ENCODE measurements at places on chromosomes 6 and 20.

DNA sequence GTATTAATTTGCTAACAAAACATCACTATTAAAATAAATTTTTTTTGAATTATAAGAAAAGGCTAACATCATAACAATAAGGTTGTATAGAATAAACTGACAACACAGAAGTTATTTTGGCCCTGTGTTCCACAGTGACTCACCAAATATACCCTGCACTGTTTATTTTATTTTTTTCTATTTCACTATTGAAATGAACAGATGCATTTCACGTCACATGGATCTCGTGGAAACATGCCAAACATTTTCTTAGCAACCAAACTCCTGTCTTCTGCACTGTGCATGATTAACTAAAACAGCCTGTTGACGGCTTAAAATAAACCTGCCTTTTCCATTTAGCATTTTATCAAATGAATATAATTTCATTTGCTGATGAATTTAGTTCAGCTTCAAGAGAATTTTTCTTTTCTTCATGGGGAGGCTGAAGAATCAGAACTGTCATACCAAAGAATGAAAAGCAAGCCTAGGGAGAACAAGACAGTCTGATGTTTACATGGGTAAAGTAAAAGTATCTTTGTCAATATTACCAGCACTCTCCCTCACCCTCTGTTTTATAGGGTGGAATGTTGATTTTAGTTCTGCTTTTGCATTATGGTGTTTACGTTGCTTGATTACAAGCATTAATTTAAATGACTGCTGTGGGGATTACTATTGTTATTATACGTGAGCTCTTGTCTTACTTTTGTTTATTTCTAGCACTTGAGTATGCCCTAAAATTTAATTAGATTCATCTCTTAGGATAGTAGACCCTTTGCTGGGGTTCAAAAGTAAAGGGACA lies 115.3 kb downstream of the LCA5 start:
- DNase-seq = no peak

DNA sequence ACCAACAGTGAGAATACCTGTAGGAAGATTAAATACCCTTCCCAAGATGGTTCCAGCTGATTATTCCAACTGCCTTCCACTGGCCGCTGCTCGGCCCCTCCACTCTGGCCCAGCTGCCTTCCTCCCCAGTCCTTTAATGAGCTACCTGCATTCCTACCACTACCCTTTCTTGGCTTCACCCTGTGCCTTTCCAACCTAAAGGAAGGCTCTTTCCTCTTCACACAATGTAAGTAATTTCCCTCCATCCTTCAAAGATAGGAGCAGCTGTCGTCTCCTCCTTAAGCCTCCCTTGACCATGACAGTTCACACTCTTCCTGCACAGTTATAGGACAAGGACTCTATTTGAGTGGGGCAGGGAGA lies 16.2 kb upstream of the SNX9 start:
- DNase-seq = no peak

GRCh38 chr6:8041913-8042583 lies 22.1 kb downstream of the BLOC1S5 start:
- no peak for DNase-seq

DNA sequence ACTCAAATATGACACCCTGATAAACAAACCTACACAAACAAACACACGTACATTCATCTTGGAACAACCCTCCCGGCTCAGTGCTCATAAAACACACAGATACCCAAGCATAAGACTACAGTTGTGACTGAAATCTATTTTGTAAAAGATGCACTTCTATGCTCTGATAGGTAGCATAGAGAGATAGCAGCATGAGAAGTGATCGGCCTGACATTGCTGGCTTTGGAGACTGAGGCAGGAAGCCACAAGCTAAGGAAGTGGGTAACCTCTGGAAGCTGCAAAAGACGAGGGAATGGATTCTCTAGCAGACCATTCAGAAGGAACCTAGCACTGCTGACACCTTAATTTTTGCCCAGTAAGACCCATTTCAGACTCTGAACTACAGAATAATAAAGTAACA lies 1.6 kb upstream of the RNF39 start:
- no peak for DNase-seq

DNA sequence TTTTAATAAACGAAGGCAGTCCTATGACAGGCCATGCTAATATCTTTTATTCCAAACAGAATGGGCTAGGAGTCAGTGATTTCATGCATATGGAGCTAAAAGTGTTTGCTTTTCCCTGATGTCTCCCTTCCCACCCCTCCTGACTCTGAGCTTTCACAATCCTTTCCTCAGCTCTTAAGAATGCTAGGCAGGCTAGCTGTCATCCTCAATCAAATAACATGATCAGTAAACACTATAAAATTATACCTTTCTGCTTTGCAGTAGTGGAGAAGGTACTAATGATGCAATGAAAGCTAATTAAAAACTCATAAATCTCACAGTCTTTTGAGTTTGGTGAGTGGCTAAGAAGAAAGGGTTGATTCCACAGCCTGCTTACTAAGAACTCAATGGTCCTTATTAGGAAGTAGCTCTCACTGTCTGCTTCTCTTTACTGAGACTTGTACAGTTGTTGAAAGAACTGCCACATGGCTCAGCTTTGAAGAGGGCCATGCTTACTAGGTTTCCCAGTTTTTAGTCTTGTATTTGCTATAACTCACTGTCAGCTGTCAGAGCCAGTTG lies 250.9 kb upstream of the JAG1 start:
- no peak for DNase-seq

DNA sequence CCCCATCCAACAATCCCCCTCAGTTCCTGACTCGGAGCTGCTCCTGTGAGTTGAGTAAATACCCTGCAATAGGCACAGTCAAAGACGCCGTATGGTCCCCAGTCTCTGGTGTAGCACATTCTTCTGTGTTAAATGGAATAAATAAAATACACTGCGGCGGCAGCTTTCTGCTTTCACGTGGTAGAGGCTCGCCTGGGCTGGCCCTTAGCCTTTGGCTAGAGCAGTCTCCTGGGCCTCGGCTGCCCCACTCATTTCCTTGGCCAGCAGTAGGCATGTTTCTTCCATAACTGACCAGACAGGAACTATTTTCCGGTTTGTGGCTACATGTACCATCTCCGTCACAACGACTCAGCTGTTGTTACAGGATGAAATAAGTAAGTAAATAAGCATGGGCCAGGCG lies 20.7 kb downstream of the SERPINB6 start:
- no peak for DNase-seq

GRCh38 chr20:58751979-58752378 lies 59.4 kb downstream of the NPEPL1 start:
- DNase-seq = no peak

- DNase-seq = no peak
Observed at GRCh38 chr6:128516514-128516898, 3.9 kb downstream of the PTPRK start.

- DNase-seq = no peak
Observed at GRCh38 chr6:48048451-48049146, 62.4 kb downstream of the PTCHD4 start.

DNA sequence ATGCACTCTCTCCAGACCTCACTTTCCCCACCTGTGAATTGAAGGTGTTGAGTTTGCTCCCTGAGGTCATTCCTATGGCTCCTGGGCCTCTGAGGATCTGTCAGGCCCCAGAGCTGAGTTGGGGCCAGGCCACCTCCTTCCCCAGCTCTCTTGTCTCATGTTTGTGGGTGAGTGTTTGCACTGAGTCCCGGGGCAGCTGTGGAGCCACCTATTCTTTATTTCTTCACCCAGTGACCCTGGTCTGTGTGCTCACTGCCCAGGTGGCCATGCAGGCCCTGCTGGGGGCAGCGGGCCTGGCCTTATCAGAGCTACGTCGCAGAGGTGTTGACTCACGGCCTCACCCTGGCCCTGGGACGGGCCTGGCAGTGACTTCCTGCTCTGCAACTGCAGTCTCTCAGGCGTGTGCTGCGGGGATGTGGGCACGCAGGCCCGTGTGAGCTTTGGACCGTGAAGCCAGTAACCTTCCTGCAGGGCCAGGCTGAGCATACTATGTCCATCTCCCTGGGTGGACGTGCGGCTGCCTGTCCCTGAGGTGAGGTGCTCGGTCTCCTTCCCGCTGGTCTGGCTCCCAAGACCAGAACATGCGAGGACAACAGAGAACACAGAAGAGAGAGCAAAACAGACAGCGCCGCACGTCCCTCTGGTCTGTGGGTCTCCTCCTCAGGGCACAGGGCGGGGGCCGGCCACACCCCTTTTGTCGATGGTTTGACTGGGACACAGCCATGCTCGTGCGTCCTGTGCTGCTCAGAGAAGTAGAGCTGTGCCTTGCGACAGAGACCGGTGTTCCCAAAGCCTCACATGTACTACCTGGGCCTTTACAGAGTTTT lies 12.1 kb downstream of the TMEM181 start:
- DNase-seq = no peak

- DNase-seq = peak; percentile 92
Observed at GRCh38 chr6:37048851-37049757, 43.6 kb downstream of the FGD2 start.

- DNase-seq = no peak
Observed at GRCh38 chr6:37915463-37915862, 95.9 kb downstream of the ZFAND3 start.

DNA sequence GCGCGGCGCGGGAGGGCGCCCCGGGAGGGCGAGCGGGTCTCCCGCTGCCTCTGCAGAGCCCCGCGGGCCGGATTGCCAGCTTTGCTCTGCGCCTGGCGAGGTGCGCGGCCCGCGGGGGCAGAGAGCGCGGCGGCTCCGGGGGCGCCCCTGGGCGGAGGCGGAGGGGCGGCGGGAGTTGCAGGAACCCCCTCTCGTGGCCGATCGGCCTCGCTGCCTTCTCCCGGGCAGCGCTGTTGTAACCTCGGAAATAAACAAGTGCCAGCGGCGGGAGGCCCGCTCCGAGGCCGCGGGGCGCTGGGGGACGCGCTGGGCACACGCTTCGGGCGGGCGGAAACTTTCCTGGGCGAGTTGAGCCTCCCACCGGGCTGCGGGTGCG lies 1.2 kb downstream of the CDH4 start:
- no peak for DNase-seq

GRCh38 chr20:43988867-43989266 lies 74.2 kb downstream of the TOX2 start:
- no peak for DNase-seq

DNA sequence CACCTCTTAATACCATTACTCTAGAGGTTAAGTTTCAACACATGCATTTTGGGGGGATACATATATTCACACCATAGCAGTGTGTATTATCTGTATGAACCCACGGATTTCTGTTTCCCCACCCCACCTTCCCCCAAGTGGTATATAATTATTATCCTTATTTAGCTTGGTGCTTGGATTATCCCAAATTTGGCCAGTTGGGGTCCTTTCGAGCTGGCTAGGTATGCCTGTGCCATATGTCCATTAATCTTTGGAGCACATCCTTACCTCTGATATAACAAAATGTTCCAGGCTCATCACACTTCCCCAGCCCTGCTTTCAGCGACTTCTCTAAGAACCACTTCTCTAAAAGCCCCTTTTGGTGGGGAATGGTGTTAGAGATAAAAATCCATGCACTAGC lies 118.7 kb upstream of the MLIP start:
- no peak for DNase-seq

DNA sequence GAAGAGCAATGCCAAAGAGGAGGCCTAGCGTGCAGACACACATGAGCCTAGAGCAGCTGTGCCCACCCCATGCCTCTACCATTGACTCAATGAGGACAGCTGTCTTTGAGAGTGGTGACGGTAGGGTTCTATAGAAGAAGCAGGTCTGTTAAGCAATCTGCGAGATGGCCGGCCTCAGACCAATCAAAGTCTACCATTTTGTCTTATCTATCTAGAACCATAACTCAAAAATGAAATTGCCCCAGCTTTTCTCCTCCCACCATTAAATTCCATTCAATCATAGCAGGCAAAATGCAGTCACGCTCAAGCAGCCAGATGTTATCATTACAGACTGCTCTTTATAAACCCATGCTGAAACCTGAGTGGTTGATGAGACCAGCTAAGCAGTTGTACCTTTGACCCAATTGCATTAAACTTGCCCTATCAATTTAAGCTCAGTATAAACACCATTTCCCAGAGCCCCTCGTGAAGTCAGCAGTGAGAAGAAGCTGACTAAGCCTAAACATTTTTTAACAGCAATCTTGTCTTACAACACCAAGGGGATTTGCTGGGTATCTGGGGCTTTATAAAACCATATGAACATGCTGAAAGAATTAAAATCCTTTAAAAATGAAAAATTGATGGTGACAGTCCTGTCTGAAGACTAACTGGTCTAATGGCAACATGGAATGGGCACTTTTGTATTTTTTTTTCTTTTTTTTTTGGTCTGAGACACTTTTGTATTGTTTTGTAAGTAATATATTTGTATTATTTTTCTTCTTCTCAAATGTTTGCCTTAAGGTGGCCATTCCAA lies 57.5 kb downstream of the FOXC1 start:
- no peak for DNase-seq

GRCh38 chr6:125808060-125808459 lies 17.3 kb downstream of the NCOA7 start:
- DNase-seq = no peak

DNA sequence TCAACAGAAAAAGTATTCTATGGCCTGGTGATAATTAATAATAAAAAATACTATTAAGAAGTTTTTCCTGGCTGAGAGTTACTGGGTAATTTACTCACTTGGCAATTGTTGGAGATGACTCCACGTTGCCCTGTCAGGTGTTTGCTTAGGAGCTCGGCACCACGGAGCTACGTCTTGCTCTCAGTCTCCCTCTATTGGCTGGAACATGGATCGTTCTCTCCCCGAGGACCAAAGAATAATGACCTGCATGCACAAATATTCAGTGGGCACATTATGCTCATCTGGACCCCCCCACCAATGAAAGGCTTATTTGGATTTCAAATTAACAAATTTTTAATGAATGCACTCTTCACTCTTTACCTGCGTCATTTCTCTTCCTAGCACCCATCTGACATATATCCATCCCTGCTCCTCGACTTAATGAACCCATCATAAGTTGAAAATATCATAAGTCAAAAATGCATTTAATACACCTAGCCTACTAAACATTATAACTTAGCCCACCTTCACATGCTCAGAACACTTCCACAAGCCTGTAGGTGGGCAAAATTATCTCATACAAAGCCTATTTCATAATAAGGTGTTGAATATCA lies 71.0 kb upstream of the CD83 start:
- DNase-seq = peak; percentile 21

- no peak for DNase-seq
Observed at GRCh38 chr6:155380666-155381332, 66.5 kb upstream of the TFB1M start.

- no peak for DNase-seq
Observed at GRCh38 chr20:46371656-46372055, 34.8 kb downstream of the ELMO2 start.

DNA sequence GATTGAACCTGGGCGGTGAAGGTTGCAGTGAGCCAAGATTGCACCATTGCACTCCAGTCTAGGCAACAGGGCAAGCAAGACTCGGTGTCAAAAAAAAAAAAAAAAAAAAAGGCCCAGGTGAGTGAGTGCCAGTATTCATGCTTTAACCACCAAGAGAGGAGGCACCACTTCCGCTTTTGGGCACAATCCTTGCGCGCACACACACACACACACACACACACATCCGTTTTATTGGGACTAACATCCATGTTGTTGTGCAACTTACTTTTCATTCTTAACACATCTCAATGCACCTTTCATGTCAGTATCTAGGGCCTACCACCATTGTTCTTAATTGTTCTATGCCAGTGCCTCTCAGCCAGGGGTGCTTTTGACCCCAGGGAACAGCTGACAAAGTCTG lies 263.0 kb downstream of the CDC5L start:
- no peak for DNase-seq

- DNase-seq = no peak
Observed at GRCh38 chr20:39142407-39143096, 180.4 kb downstream of the DHX35 start.

- no peak for DNase-seq
Observed at GRCh38 chr20:63502671-63503172, 3.8 kb upstream of the EEF1A2 start.

GRCh38 chr6:128499079-128499731 lies 21.2 kb downstream of the PTPRK start:
- no peak for DNase-seq
